ENCODE measurements at places on chromosomes 3 and 15. TPM values are rescaled to one million over a fixed set of nuclear protein-coding genes. Genes with fewer than 3 reads are reported as not detected.

ITIH4 gene
- total RNA-seq, result 4.1 TPM

ZWILCH gene
- total RNA-seq, result 25.8 TPM

GOLGA6L9 gene
- total RNA-seq, result 4.3 TPM

FOXB1 gene
- total RNA-seq, result not detected

KNG1 gene
- total RNA-seq, result 0.25 TPM

SYNPR gene
- total RNA-seq, result not detected

RAD51 gene
- total RNA-seq, result 20.9 TPM

CCDC9B gene
- total RNA-seq, result 15.6 TPM

MEGF11 gene
- total RNA-seq, result 2.3 TPM

SLCO2A1 gene
- total RNA-seq, result 0.52 TPM

HES1 gene
- total RNA-seq, result 32.9 TPM

- H3K36me3 ChIP-seq, result no peaks in the 10 kb centered on the region
- H3K4me1 ChIP-seq, result no peaks in the 10 kb centered on the region
- H3K4me3 ChIP-seq, result no peak overlapping the region
- no peaks in the 10 kb centered on the region for H3K27me3 ChIP-seq
- DNase-seq, result no peak
- no peak overlapping the region for H3K27ac ChIP-seq
These were observed 92.7 kb downstream of the MYLK start for GRCh38 chr3:123791417-123791816.

GRCh38 chr3:5349343-5349742 lies 161.8 kb downstream of the EDEM1 start:
- peaks cover 12% of the 10 kb centered on the region for H3K4me1 ChIP-seq
- H3K27me3 ChIP-seq, result no peaks in the 10 kb centered on the region
- DNase-seq, result no peak
- no peaks in the 10 kb centered on the region for H3K36me3 ChIP-seq
- H3K4me3 ChIP-seq, result no peak overlapping the region
- no peak overlapping the region for H3K27ac ChIP-seq

DNA sequence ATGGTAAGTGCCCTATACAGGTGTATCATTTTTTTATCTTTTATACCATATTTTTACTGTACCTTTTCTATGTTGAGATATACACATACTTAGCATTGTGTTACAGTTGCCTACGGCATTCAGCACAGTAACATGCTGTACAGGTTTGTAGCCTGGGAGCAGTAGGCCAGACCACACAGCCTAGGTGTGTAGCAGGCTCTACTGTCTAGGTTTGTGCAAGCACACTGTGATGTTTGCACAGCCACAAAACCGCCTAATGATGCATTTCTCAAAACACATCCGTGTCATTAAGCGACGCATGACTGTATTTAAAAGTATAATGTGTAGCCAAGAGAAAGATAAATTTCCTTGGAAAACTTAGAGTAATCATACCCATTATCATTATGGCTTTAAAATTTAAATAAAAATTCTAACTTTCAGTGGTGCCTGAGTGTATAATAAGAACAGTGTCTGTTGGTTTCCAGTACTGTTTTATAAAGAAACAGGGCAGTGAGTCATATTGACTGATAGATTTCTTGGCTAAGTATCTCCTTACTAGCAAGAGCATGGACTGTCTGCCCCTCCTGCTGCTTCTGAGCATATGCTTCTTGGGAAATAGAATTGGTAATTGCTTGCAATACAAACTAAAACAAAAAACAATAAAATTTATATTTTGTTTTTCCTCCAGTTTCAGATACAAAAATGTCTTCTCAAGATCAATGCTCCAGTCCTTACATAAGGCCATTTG lies 18.3 kb downstream of the CALML4 start:
- H3K27me3 ChIP-seq, result no peaks in the 10 kb centered on the region
- no peak overlapping the region for H3K4me3 ChIP-seq
- peaks cover 20% of the 10 kb centered on the region for H3K36me3 ChIP-seq

DNA sequence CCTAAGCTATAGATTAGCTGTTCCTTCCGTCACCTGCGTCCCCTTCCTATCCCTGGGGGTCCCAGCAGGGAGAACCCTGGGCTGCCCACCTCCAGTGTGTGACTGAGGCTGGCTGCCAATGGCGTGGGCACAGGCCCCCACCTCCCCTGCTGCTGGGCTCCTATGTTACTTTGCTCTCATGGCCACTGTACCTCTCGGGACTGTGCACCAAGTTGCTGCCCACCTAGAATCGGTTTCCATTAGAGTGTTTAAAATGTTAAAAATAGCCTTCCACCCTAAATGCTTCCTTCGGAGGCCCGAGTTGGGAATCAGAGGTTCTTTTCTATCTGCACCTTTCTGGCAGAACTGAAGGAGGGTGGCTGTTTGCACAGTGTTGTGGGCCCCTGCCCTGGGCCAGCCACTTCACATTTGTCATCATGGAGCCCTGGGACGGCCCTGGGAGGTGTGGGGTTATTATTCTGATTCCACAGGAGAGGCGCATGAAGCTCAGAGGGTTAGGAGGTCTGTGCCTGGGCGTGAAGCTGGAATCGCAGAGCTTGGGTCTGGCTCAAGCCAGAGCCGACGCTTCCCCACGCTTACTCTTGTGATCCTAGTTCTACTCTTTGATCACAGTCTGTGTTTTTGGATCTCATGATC lies 29.1 kb downstream of the IRAK2 start:
- H3K4me3 ChIP-seq, result no peak overlapping the region
- no peaks in the 10 kb centered on the region for H3K36me3 ChIP-seq
- peaks cover 42% of the 10 kb centered on the region for H3K4me1 ChIP-seq
- H3K27me3 ChIP-seq, result no peaks in the 10 kb centered on the region

GRCh38 chr15:96264801-96265515 lies 65.5 kb upstream of the NR2F2 start:
- peak overlapping the region; percentile 53 for H3K27ac ChIP-seq
- H3K27me3 ChIP-seq, result no peaks in the 10 kb centered on the region
- H3K4me1 ChIP-seq, result peaks cover 50% of the 10 kb centered on the region
- DNase-seq, result peak; percentile 74

DNA sequence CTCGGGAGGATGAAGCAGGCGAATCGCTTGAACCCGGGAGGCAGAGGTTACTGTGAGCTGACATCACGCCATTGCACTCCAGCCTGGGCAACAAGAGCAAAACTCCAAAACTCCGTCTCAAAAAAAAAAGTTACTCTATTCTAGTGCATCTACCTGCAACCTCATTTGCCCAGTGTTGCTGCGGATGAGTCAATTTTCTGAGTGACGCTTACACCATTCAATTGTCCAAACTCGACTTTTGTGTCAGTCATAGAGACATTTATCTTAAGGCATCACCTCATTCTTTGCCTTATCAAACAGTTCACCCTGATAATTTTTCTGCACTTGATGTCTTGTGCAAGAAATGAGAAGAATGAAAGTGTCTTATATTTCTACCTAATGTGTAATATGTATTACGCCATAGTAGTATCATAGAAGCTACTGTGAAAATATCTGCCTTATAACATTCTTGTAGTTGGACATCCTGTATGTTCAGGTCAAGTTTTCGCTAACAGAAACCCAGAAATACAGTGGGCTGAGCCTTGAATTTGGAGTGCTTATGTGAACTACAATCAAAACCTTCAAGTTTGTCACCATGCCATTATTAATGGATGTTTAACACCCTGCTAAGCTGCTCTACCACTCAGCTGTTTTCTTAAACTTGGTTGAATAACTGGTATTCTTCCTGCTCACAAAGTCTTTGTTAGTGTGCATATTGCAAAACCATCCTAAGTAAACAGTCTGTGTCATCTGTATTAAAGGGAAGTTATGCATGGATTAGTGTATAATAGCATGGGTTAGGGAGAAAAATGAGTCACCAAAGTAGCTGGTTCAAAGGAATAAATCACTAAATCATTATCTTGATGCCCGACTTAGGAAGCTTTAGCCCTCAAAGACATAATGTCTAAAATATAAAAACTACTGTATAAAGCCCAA lies 531.0 kb upstream of the NR2F2 start:
- no peak for DNase-seq
- no peaks in the 10 kb centered on the region for H3K27me3 ChIP-seq
- H3K36me3 ChIP-seq, result no peaks in the 10 kb centered on the region
- no peak overlapping the region for H3K27ac ChIP-seq
- no peaks in the 10 kb centered on the region for H3K4me1 ChIP-seq

DNA sequence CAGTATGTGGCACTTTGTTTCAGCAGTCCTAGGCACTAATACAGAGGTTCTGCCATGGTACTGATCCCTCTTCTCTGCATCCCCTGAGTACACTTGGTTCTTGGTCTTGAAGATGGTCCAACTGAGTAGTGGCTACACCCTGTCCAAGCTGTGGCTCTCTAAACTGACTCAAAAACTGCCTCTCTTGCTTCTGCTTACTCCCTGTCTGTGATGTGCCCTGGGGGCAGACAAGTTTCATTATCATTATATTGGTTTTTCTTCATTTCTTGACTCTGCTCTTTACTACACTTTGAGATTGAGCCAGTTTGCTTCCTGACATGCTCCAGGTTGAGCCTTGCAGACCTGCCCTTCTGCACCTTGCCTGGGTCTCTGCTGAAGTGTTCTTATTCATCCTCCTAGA lies 18.9 kb upstream of the ST3GAL6 start:
- H3K4me3 ChIP-seq, result no peak overlapping the region
- no peak for DNase-seq
- no peaks in the 10 kb centered on the region for H3K36me3 ChIP-seq
- no peak overlapping the region for H3K27ac ChIP-seq
- peaks cover 29% of the 10 kb centered on the region for H3K4me1 ChIP-seq

DNA sequence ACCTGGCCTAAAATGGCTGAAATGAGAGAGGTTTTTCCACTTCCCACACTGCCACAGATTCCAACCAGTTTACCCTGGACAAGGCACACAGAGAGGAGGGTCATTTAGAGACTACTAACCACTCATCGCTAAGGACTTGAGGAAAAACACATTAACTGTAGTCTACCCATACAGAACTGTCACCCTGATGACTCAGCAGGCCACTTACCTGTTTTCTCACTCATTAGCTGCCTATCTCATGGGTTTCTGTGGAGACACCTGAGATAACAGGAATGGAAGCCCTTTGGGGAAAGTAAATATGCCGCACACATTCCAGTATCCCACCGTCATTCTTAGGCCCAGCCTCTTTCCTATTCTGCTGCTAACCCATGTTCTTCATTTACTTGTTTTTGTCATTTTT lies 50.0 kb downstream of the ABCC5 start:
- H3K27me3 ChIP-seq, result no peaks in the 10 kb centered on the region
- no peaks in the 10 kb centered on the region for H3K4me1 ChIP-seq
- no peaks in the 10 kb centered on the region for H3K36me3 ChIP-seq
- no peak for DNase-seq
- H3K4me3 ChIP-seq, result no peak overlapping the region

- H3K27ac ChIP-seq, result no peak overlapping the region
- no peaks in the 10 kb centered on the region for H3K4me1 ChIP-seq
- H3K27me3 ChIP-seq, result no peaks in the 10 kb centered on the region
- H3K4me3 ChIP-seq, result no peak overlapping the region
- no peak for DNase-seq
- H3K36me3 ChIP-seq, result no peaks in the 10 kb centered on the region
These were observed 19.2 kb downstream of the MAP3K13 start for GRCh38 chr3:185382154-185382553.

DNA sequence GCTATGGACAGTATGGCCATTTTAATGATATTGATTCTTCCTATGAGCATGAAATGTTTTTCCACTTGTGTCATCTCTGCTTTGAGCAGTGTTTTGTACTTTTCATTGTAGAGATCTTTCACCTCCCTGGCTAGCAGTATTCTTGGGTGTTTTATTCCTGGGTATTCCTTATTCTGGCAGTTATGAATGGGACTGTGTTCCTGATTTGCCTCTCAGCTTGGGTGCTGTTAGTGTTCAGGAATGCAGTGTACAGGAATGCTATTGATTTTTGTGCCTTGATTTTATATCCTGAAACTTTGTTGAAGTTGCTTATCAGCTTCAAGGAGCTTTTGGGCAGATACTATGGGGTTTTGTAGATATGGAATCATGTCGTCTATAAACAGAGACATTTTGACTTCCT lies 49.5 kb upstream of the CTXND1 start:
- no peaks in the 10 kb centered on the region for H3K4me1 ChIP-seq
- no peak overlapping the region for H3K4me3 ChIP-seq
- no peaks in the 10 kb centered on the region for H3K27me3 ChIP-seq
- DNase-seq, result no peak
- H3K36me3 ChIP-seq, result no peaks in the 10 kb centered on the region

GRCh38 chr3:168248383-168249204 lies 152.9 kb upstream of the GOLIM4 start:
- no peaks in the 10 kb centered on the region for H3K36me3 ChIP-seq
- no peak overlapping the region for H3K4me3 ChIP-seq
- peaks cover 25% of the 10 kb centered on the region for H3K27me3 ChIP-seq
- H3K4me1 ChIP-seq, result peaks cover 7% of the 10 kb centered on the region
- no peak overlapping the region for H3K27ac ChIP-seq

DNA sequence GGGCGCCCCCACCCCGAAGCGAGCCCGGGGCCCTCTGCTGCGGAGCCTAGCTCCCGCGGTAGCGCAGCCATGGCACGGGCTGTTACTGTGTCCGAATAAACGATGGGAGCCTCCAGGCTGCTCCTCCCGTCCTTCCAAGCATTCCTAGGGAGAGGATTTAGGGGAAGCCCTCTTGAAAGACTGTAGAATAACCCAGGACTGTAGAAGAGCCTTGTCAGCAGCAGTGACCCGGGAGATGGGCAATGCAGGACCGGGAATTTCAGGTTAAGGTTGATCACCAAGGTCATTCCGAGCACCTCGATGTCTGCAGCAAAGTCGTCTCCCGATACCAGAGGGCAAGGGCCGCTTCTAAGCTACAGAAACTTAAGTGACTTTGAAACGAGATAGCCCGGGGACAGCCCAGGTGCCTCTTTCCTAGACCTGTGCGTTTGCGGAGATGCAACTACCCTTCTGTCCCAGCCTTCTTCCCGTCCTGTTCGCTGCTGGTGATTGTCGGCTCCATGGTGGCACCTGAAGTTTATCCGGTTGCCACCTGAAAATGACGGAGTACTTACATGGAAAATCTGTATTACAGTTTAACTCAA lies 753 bp upstream of the MYO5A start:
- no peak for DNase-seq
- H3K4me1 ChIP-seq, result peaks cover 21% of the 10 kb centered on the region
- H3K4me3 ChIP-seq, result peak overlapping the region; percentile 48
- no peaks in the 10 kb centered on the region for H3K36me3 ChIP-seq
- no peaks in the 10 kb centered on the region for H3K27me3 ChIP-seq

DNA sequence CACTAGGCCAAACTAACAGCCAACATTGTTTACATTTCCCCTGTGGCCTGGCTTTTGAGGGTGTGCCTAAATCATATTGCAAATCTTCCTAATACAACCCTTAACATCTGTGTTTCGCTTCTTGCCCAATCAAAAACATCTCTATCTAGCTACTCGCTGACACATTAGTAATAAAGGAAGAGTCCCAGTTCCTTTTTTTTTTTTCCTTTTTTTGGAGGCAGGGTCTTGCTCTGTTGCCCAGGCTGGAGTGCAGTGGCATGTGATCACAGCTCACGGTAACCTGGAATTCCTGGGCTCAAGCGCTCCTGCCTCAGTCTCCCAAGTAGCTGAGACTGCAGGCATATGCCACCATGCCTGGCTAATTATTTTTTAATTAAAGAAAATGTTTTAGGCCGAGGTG lies 2.1 kb upstream of the SRPRB start:
- DNase-seq, result no peak
- H3K36me3 ChIP-seq, result peaks cover 6% of the 10 kb centered on the region
- no peaks in the 10 kb centered on the region for H3K27me3 ChIP-seq

Measured in HCT116 (cell line).